NCI-H187 (cell line): ENCODE measurements at places on chromosomes 13 and 19.
A peak's percentile ranks its signal among the peaks of the same experiment; 100 is the strongest.

DNA sequence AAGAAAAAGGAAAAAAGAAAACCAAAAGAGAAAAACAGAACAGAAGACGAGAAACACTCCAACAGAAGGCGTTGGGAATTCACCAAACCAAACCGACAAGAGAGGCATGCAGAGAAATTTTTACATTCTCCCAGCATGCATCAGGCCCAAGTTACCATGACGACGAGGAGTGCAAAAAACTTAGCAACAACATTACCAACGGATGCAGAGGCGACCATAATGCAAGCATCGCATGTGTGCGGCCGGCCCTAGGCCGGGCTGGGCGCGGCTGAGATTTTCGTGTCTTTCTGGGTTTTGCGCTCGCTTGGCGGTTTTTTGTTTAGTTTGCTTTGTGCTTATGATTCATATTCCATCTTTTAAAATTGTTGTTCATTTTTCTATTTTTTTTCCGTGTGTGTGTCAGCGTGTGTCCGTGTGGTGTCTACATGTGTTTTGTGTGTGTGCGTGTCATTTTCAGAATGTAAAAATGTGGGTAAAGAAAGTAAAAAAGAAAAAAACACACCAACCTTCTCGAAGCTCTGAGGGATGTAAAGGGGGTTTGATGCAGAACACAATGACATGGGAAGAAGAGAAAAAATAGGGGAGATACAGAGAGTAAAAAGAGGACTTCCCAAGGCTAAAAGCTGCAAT lies 84.9 kb downstream of the PTPRS start:
- no peak for DNase-seq

- DNase-seq, result no peak
Observed at GRCh38 chr19:29796173-29796573, 15.6 kb upstream of the CCNE1 start.

DNA sequence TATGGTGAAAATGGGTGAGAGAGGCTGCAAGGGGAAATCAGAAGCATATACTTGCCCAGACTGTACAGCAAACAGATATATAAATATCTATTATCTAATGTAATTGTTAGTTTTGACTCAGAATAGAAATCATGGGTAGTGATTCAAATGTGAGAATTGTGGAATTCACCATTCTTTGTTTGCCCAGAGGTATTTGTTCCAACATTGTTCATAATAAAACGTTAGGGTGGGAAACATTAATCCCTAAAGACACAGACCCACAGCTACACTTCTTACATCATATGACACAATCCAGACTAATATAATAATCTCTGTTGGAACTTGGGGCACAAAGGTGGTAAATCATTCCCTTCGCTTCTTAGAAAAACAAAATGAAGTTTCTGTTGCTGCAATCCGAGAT lies 646.5 kb upstream of the SLITRK6 start:
- DNase-seq, result no peak

GRCh38 chr13:110329798-110330461 lies 22.8 kb downstream of the COL4A2 start:
- no peak for DNase-seq

DNA sequence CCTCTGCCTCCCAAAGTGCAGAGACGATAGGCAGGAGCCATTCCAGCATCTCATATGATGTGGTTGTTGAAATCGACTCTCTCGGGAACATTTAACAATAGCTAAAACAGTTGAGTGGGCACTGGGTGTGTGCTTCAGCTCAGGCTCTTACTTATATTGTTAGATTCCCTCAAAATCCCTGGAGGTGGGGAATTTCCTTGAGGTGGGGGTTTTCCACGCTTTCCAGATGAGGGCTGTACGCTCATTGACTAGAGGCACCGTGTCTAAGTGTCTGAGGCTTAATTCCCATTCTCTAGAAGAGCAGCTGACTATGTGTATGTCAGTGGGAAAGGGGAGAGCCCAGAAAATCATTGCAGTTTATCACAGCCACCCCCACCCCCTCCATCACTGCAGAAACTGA lies 10.8 kb upstream of the GRAMD1A start:
- no peak for DNase-seq

- DNase-seq, result no peak
Observed at GRCh38 chr13:28049880-28050875, 50.2 kb downstream of the FLT3 start.

DNA sequence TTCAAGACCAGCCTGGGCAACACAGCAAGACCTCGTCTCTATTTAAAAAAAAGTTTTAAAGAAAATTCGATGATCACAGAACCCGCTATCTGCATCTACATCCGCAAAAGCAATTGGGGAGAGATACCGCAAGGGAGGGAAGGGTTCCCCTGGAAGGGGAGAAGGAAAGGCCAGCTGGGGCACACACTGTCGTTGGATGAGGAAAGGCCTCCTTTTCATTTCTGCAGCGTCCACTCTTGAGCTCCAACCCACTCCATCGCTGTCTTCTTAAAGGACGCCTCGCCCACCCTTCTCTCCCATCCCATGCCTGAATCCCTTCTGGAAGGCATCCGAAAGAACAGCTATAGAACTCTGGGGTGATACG lies 3.2 kb upstream of the PRKCG start:
- DNase-seq, result no peak

DNA sequence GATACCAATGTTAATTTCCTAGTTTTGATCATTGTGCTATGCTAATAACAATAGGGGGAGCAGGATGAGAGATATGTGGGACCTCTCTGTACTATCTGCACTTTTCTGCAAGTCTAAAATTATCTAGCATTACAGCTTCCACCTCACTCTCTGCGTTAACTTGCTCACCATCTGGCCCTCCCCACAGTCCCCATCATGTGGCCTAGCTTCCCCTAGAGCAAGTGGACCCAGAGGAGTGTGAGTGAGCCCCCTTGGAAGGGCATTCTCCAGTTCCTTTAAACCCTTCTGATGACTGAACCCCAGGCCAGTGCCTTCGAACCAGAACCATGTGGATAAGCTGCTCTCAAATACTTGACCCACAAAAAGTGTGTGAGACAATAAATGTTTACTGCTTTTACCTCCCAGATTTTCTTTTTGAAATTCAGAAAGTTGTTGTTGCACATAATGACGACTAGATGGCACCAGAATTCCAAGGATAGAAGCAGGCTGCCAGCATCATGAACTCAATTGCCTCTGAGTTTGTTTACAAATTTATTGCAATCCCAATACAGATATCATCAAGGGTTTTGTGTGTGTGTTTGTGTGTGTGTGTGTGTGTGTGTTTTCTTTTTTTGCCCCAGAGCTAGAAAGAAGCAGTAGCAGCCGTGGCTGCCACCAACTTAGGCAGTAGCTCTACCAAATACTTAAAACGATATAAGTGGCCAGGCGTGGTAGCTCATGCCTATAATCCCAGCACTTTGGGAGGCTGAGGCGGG lies 49.0 kb upstream of the ZNF780A start:
- peak; percentile 5 for DNase-seq

DNA sequence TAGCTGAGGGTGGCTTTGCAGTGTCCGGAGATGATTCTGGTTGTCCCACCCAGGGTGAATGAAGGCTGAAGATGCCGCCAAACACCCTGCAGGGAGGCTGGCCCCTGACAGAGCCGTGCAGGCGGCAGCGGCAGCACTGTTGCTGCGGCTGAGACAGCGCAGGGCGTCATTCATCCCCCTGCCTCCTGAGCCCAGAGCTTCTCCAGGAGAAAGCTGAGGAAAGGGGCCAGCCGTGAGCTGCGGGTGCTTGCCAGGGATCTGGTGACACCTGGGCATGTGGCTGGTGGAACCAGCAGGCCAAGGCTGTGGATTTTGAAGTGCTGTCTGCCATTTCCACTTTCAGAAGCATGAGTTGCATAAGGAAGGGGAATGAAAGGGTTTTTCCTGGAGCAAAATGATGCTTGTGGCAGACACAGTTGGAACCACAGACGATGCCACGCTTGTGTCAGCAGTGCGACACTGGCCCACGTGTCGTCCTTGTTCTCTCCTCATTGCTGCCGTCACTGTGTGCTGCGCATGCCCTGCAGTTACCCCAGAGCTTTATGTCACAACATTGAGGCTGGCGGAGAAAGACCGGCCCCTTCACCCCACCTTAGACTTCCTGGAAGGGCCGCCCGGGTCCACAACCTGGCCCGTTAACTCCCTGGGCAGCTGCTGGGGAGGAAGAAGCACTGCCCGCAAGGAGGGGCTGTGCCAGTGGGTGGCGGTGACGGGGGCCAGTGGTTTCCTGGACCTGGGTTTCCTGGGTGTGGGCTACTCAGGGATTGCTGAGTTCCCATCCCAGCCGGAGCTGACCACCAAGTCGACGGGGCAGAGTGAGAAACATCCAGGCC lies 22.7 kb downstream of the TFDP1 start:
- no peak for DNase-seq

DNA sequence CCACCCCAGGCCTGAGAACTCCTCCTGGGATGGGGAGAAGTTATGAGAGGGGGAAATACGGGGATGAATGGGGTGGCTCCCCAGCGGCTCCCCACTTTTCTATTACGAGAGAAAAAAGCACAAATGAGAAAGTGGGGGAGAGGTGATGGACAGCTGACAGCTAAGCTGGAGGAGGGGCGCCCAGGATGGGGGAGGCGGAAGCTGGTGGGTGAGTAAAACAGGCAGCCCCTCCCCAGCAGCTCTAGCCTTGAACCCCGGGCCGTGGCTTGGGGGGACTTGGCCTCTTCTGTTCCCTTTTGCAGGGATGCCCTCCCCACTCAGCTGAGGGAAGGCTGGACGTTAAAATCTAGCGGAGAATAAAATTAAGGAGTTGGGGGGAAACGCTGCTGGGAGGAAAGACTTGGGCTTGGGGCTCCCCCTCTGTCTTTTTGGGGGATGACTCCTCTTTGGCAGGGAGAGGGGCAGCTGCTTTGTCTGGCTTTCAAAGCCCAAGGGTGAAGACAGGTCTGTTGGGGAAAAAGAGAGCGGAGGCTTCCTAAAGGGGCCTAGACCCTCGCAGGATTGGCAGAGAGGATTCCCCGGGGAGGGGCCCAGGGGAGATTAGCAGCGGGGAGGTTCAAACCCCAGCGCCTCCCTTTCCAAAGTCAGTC lies 1.4 kb upstream of the SAMD1 start:
- DNase-seq, result no peak

GRCh38 chr19:48750771-48751504 lies 1.5 kb downstream of the FUT1 start:
- no peak for DNase-seq

- no peak for DNase-seq
Observed at GRCh38 chr13:97434397-97435201, 630 bp downstream of the RAP2A start.

GRCh38 chr13:106362707-106363106 lies 172.8 kb downstream of the EFNB2 start:
- DNase-seq, result no peak

DNA sequence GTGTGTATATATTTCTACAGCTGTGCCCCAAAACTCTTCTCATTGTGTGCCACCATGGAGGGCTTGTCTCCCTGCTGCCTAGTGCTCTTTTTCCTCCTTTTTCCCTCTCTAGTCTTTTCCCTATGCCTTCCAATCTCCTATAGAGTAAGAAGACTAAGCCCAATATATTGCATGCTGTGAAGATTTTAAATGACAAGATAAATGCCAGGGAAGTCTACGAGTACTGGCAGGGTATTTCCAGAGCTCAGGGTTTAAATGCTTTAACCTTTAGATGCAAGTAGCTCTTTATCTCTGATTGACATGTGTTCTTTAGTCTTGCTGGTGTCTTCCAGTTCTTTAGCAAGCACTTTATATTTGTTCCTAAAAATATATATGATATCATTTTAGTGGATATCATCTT lies 200.7 kb downstream of the SLITRK1 start:
- no peak for DNase-seq

DNA sequence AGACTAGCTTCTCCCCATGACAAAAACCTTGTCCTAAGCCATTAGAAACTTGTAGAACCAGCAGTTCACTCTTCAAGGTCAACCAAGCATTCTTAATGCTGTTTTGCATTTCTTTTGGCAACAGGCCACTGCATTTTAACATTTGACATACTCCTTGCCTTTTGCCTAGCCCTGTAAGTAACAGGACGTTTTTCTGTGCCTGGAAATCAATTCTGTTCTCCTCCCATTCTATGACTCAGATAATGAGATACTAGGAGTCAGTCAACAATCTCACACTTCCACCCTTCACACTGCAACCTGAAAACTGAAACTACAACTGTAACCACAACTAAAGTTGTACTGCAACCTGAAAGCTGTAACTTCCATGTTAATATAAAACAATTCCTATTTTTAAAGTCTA lies 268.7 kb downstream of the MZT1 start:
- no peak for DNase-seq

- no peak for DNase-seq
Observed at GRCh38 chr13:25253702-25254101, 33.6 kb downstream of the MTMR6 start.

DNA sequence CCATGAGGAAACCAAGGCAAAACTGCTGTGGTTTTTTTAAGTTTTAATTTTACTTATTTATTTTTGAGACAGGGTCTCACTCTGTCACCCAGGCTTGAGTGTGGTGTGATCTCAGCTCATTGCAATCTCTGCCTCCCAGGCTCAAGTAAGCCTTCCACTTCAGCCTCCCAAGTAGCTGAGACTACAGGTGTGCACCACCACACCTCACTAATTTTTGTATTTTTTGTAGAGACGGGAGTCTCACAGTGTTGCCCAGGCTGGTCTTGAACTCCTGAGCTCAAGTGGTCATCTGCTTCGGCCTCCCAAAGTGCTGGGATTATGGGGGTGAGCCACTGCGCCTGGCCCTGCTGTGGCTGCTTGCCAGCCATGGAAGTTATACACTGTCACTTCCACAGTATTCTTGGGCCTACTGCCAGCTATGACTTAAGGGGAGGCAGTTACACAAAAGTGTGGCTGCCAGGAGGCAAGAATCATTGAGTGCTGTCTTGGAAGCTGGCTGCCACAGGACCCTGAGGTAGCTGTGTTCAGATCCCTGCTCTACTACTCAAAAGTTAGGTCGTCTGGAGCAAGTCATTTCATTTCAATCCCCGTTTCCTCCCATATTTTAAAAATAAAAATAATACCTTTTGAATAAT lies 12.7 kb downstream of the FARP1 start:
- no peak for DNase-seq

GRCh38 chr19:1004803-1005664 lies 4.8 kb downstream of the GRIN3B start:
- no peak for DNase-seq

DNA sequence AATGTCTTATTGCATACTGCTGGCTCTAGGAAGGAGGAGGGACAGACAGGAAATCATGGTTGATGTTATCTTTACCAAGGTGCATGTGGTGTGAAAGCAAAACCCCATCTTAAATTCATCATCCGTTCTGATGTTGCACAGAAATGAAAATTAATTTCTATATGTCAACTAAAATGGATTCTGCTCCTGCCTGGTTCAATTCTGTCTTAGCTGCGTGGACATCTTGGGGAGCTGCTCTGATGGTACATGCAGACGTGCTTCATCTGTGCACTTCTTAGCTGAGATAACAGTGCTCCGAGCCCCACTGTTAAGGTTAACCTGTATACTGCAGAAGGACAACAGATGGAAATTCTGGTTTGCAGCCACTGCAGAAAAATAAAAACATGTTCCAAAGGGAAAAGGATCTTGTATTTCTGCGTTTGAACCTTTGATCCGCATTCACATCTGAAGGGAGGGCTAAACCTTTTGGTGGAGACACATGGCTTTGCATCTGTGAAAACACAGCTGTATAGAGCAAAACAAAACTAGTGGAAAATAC lies 155.6 kb downstream of the TM9SF2 start:
- no peak for DNase-seq

GRCh38 chr13:58782736-58783135 lies 1151.2 kb downstream of the PCDH17 start:
- no peak for DNase-seq
